Lower lobe of right lung (tissue), 2 donors: ENCODE measurements at places on chromosomes 6 and 20. TPM values are rescaled to one million over a fixed set of nuclear protein-coding genes. Genes with fewer than 3 reads are reported as not detected.
A peak's percentile ranks its signal among the peaks of the same experiment; 100 is the strongest.

DNA sequence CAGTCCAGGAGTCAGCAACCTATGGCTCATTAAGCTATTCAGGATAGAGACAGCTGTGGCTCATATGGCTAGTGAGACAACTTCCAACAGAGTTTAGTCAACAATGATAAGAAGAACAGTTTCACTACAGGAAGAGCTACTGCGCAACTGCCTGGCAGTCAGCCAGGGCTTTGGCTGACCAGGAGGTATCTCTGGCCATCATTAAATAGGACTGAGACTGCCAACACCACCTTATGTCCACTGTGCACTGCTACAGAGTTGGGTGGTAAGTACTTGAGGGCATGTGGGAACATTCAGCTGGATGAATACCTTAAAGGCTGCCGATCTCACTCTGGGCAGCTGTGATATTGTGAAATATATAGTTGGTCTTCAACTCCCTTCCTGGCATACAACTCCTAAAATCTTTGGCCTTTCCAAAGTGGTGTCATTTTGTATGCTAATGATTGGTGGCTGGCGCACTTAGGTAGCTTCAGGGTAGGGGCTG, 52.2 kb upstream of the FAM83C start:
- peak; percentile 56 for DNase-seq
- H3K4me3 ChIP-seq: no peak overlapping the region
- H3K36me3 ChIP-seq: peaks cover 62% of the 10 kb centered on the region

GRCh38 chr6:11459079-11459610, 78.4 kb upstream of the TMEM170B start:
- no peak overlapping the region for H3K4me3 ChIP-seq
- no peak for DNase-seq
- no peak overlapping the region for H3K27ac ChIP-seq
- peaks cover 37% of the 10 kb centered on the region for H3K4me1 ChIP-seq

DNA sequence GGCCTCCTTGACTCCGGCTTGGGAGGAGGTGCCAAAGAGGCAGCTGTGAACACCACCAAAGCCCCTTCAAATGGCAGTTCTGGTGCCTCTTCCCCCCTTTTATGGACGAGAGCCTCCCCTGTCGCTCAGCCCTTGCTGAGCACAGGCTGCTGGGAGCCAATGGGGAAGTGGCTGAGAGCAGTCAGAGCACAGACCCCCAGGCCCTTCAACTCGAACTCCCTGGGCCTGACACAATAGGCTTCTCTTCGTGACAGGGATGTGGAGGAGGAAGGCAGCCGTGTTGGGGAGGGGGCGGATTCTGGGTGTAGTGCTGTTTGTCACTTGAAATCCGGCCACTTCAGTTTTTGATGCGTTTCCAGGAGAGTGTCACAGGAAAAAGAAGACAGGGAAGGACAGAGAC, at the start of gene PDYN:
TSS of gene PDYN (minus strand) at position 73 of the 400 bp plus-strand sequence. CDS start 10,974 bp downstream, outside the sequence.
- H3K4me1 ChIP-seq: no peaks in the 10 kb centered on the region
- no peak for DNase-seq
- H3K36me3 ChIP-seq: no peaks in the 10 kb centered on the region
- H3K27ac ChIP-seq: no peak within 1 kb of the TSS
- H3K4me3 ChIP-seq: no peak within 1 kb of the TSS

DNA sequence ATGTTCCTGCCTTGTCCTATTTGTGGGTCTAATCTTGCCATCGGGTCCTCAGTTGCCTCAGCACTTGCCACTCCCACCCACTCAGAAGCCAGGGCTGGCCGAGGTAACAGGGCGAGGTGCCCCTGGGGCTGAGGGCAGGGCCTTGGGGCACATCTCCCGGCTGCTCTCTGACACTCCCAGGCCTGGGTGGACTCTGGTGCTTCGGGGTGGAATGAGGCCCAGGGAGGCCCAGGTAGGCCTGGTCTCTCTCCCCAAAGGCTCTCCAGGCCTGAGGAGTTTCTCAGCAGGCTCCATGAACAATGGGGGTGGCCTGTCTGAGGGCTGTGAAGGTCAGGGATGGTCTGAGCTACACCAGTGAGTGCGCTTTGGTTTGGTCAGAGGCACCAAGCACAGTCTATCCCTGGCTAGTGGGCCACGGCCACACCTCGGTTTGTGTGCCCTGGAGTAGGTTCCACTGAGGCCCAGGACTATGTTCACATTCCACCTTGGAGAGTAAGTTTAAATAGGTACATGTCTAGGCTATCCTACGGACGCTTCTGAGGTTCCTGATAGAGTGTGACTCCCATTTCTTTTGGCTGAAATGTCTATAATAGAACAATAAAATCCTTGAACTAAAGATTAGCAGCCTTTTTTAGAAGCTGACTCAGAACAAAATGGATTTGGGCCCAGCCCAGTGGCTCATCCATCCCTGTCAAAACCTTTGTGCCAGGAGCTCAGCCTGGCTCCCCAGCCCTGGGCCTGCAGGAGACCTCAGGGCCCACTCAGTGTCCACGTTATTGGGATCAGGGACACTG, 78.8 kb downstream of the SLC24A3 start:
- no peaks in the 10 kb centered on the region for H3K36me3 ChIP-seq
- H3K4me3 ChIP-seq: no peak overlapping the region
- H3K27ac ChIP-seq: no peak overlapping the region
- no peak for DNase-seq
- no peaks in the 10 kb centered on the region for H3K27me3 ChIP-seq

BLCAP gene
- 66.8 TPM for total RNA-seq

CCN6 gene
- total RNA-seq: not detected

SLC22A23 gene
- 27.8 TPM for total RNA-seq
